ENCODE measurements at places on chromosomes 5 and 9. TPM values are rescaled to one million over a fixed set of nuclear protein-coding genes. Genes with fewer than 3 reads are reported as not detected.

Gene TSSK1B
- total RNA-seq = 0.20 TPM

Gene FOXD4L4
- total RNA-seq = not detected

Gene PPP3R2
- not detected for total RNA-seq

Gene PCDHA12
- total RNA-seq = not detected

Gene KIF20A
- total RNA-seq = 63.9 TPM

Gene RLN2
- total RNA-seq = not detected

Gene SLC4A9
- total RNA-seq = not detected

Gene PCDHB8
- total RNA-seq = under 0.01 TPM

Gene ZNF618
- 9.6 TPM for total RNA-seq

Gene ARHGEF39
- 1.5 TPM for total RNA-seq

Gene CDHR2
- total RNA-seq = not detected

Gene SPINK6
- not detected for total RNA-seq

Gene GRIA1
- under 0.01 TPM for total RNA-seq

Gene POLR3G
- 7.0 TPM for total RNA-seq

Gene SMIM15
- total RNA-seq = 37.5 TPM

Gene WWC1
- 4.9 TPM for total RNA-seq

Gene TMEM232
- 5.1 TPM for total RNA-seq

Gene ABO
- total RNA-seq = not detected

Gene PDLIM4
- total RNA-seq = 62.1 TPM

Gene CMBL
- 10.3 TPM for total RNA-seq

Gene PTPRD
- total RNA-seq = 18.4 TPM

Gene SPINK4
- not detected for total RNA-seq

Gene SLCO6A1
- total RNA-seq = not detected

Gene SHLD3
- 2.9 TPM for total RNA-seq

Gene C5orf52
- total RNA-seq = not detected

Gene AIF1L
- total RNA-seq = 0.37 TPM

Gene AGXT2
- not detected for total RNA-seq

Gene HCN1
- not detected for total RNA-seq

Gene TRMO
- 10.9 TPM for total RNA-seq

Gene PTGDS
- 4.8 TPM for total RNA-seq

Gene PLPPR1
- total RNA-seq = not detected

Gene SLC2A6
- total RNA-seq = 22.4 TPM

Gene TBCA
- 81.2 TPM for total RNA-seq

Gene CFAP77
- total RNA-seq = not detected

Gene GPR21
- total RNA-seq = 0.73 TPM

Gene ROR2
- 0.78 TPM for total RNA-seq

Gene RAB14
- total RNA-seq = 25.4 TPM

Gene BAAT
- total RNA-seq = under 0.01 TPM

Gene LHX2
- total RNA-seq = not detected

Gene FAM153A
- total RNA-seq = not detected

Gene NKD2
- 0.20 TPM for total RNA-seq

Gene NUTM2G
- total RNA-seq = not detected

Gene NXNL2
- total RNA-seq = not detected

Gene GLDC
- 17.6 TPM for total RNA-seq

Gene ELP1
- total RNA-seq = 30.1 TPM

Gene NRARP
- not detected for total RNA-seq

Gene ADAMTS16
- 2.9 TPM for total RNA-seq

Gene IFNA21
- not detected for total RNA-seq

Gene GDA
- not detected for total RNA-seq

Gene FOXD4L5
- not detected for total RNA-seq

Gene PCA3
- under 0.01 TPM for total RNA-seq

Gene PROB1
- total RNA-seq = 0.73 TPM

Gene IL9
- total RNA-seq = not detected

Gene PCDHGA5
- 0.73 TPM for total RNA-seq

Gene NDOR1
- 8.4 TPM for total RNA-seq

Gene FOXE1
- total RNA-seq = not detected

Gene IFNK
- total RNA-seq = not detected

Gene RASGEF1C
- not detected for total RNA-seq

Gene TNPO1
- 236 TPM for total RNA-seq

Gene LMBRD2
- total RNA-seq = 7.3 TPM
